ENCODE measurements at places on chromosomes 12 and 14.

GRCh38 chr14:55752580-55753390, 172.8 kb downstream of the KTN1 start:
- DNase-seq, result peak; percentile 88

- peak; percentile 6 for DNase-seq
Observed at GRCh38 chr12:81644503-81644902, 114.6 kb downstream of the PPFIA2 start.

DNA sequence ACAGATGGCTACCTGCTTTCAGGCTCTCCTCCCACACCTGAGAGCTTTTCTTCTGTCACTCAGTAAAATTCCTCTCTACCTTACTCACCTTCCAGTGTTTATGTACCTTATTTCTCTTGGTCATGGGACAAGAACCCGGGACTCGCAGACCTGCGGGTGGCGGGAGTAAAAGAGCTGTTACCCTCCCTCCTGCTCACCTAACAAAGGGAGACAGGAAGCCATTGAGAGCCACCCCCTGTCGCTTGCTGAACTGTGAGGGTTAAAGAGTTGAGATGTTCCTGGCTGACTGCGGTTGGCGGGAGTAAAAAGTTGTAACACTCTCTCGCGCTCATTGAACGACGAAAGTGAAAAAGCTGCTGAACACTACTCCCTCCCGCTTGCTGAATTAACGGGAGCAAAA, 1935.1 kb upstream of the FLRT2 start:
- DNase-seq, result no peak

- DNase-seq, result no peak
Observed at GRCh38 chr14:30885840-30886740, 11.7 kb downstream of the COCH start.
